Activated T-helper 1 cell treated with anti-CD3 and anti-CD28 coated beads, Interleukin-2, amount 50 U/mL, for 16 hours (primary cell): ENCODE measurements at places on chromosomes 3 and 15.

DNA sequence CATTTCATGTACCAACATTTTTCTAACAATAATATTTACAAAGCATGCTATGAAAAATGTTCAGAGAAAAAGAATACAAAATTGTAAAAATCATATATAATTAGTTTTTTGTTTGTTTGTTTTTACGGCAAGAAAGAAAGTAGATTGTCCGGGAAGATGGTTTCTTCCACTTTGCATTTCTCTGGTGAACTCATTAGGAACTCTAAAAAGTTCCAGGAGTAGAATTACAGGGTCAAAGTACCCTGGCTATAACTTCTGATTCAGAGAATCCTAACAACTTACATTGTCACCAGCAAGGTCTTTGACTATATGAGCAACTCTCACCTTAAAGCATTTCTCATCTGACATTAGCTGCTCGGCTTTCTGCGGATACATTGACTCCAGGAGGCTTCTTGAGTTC lies 196.7 kb downstream of the PDE8A start:
- DNase-seq: no peak

- no peak for DNase-seq
Observed at GRCh38 chr15:98226578-98226977, 266.1 kb downstream of the ARRDC4 start.

DNA sequence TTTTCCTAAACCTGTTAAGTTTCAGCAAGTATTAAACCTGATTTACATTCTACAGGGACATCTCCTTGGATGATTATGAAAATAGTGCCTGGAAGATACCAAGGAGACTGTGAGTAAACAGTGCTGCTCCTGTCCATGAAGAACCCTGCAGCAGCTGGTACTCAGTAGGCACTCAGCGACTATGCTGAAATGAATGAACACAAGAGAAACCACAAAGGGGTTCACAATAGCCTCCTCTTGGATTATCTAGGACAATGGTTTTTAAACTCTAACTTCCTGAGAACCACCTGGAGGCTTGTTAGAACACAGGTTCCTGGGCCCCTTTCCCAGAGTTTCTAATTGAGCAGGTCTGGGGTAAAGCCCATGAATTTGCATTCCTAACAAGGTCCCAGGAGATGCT lies 488.4 kb upstream of the UBE2E2 start:
- DNase-seq: no peak

GRCh38 chr3:15977598-15978232 lies 179.9 kb upstream of the ANKRD28 start:
- no peak for DNase-seq

DNA sequence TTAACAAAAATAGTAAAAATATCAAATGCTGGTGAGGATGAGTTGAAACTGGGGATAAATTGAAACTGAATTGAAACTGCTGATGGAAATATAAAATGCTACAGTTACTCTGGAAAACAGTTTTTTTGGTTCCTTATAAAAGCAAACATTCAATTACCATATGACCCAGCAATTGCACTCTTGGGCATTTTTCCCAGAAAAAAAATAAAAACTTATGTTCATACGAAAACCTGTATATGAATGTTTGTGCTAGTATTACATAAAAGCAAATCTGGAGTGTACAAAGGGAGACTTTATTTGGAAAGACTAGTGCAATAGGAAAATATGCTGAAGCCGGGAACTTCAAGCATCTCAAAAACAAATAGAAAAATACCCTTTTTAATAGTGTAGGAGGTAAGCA lies 857.9 kb upstream of the CADM2 start:
- DNase-seq: no peak

- DNase-seq: no peak
Observed at GRCh38 chr15:80931721-80932512, 57.7 kb downstream of the MESD start.

DNA sequence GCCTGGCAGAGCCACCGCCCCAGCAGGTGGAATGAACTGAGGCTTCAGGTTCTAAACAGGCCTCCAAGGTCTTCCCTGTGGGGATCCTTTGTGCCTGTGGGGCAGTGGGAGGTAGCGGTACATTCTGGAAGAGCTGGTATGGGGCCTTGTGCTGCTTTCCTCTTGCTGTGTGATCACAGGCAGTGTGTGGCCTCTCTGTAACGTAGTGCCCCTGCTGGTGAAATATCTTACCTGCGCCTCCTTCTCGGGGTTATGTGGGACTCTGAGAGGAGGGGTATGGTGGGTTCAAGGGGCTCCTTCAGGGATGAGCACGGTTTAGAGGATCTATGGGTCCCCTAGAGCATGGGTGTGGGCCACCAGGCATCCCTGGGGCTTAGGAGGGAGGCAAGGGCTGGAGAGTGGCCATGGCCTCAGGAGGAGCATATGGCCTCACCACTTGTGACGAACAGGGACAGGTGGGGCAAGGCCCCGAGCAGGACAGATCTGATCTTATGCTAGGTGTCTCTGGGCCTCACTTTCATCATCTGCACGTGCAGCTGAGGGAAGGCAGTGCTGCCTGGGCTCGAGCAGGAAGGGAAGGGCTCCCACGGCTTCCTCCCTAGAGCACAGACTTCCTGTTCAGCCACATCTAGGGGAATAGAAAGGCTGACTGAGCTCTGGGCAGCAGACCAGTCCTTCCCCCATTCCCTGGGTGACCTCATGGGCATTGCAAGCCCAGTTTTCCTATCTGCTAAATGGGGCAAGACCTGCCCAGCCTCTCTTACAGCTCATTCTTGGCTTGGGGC lies 1.9 kb upstream of the ALS2CL start:
- peak; percentile 19 for DNase-seq

DNA sequence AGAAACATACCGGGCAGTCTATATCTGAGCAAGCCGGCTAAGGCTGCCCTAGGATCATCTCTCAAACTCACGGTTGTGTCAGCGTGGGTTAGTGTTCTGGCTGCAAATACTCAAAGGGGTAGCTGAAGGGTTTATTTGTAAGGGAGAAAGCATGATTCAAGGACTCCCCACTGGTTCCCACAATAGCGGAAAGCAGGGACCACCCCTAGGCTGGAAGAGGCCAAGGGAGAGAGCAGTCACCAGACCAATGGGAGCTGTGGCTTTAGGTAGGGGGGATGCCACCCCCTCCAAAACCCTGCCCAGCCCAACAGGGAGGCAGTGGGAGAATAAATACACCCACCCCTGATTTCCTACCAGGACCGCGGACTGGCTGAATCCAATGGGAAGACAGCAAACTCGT lies 7.3 kb upstream of the LMCD1 start:
- no peak for DNase-seq

DNA sequence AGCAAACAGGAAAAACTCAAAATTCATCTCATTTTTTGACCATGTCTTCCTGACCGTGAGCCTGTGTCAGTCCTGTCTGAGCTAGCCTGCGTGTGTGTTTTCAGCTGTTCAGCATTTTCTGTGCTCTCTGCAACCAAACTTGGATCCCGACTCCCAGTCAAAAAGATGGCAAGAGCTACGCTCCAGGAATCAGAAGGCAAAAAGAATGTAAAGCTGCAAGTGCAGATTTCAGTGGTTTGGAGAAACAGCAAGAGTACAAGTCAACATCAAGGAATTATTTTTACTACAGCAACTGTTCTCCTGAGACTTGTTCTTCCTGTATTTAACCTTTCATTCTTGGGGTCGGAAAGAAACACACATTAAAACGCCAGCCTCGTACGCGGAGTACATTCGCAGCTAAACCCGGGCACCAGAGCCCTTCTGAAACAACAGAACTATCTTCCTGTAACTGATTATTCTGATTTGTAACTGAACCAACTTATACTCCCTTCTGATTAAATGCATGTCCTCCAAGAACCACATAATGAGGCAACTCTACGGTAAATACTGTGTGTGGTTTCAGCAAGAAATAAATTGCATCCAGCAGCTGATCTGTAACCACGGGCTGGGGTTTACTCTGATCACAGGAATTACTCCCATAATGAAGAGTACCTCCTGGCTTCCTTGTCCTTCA lies 107.4 kb downstream of the LRIG1 start:
- no peak for DNase-seq

DNA sequence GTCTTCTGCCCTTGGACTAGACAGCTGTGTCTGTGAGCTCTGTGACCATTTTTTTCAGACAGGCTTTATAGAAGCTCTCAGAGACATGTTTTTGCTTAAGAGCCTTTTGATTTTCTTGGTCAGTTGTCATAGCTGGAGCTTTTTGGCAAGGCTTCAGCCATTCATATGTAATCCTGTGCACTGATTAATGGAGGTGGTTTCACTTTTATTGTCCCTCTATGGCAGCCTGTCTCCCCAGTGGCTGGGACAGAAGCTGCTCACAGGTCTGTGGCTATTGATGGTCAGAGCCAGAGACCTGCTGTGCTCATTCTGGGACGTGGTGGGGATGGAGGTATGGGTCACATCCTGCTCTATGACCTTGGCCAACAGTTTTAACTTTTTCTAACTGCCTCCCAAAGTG lies 226.6 kb upstream of the LRRFIP2 start:
- no peak for DNase-seq

DNA sequence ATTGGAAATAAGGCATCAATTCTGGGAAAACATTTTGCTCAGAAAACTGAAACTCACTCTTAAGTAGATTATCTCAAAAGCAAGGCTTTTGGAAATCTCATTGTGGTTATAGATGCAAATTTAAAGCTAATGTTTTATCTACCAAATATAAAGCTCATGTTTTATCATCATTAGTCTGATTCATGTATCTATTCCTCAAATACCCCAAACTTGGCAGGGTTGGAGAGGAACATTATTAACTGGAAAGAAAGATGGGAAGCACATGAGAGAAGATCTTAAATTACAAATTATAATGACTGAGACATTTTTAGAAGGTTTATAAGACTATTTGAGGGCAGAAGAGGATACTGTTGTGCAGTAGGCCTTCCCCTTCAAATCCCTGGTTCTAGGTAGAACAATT lies 137.3 kb upstream of the TGFBR2 start:
- no peak for DNase-seq

DNA sequence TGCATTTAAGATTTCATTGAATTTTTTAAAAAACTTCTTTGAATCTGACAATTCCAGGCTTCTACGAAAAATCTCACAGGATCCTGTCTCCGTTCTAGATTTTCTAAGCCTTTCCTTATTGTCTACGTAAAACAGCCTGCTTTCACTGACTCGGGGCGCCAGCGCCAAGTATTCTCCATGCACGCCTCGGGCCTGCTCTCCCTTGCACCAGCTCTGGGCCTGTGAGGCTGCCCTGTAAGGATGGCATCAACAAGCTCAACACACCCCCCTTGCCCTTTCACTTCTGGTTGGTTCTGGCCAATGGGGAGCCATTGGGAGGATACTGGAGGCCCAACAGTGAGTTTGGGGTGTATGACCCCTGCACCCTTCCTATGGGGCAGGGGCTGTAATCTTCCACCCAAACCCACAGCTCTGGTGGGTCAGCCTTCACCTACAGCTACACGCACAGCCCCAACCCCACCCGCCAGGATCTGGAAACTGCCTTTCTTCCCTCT lies 47.8 kb downstream of the SLC41A3 start:
- no peak for DNase-seq

DNA sequence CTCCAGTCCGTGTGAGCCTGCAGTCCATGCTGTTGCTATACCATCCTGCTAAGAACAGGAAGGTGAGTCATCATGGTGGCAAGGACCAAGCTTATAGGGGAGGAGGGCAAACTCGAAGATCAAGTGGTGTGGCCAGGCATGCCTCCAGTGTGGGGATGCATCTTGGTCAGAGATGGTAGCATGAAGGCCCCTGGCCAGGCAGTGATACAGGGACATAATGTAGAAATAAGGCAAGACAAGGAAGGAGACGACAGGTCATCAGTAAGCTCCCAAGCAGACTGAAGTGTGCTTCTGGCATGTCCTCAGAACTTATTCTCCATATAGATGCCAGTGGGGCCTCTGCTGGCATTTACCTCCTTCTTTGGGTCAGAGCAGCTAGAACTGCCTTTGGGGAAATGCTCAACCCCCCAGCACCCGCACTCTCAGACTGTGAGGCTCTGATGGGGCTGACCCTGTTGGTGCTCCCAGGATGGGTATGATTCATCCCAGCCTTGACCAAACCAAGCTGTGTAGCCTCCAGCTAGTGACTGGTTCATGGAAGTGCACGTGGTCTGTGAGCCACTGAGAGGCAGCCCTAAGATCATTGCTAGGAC lies 52.5 kb upstream of the ATP2B2 start:
- no peak for DNase-seq
